ENCODE measurements at places on chromosomes 12 and 14.

DNA sequence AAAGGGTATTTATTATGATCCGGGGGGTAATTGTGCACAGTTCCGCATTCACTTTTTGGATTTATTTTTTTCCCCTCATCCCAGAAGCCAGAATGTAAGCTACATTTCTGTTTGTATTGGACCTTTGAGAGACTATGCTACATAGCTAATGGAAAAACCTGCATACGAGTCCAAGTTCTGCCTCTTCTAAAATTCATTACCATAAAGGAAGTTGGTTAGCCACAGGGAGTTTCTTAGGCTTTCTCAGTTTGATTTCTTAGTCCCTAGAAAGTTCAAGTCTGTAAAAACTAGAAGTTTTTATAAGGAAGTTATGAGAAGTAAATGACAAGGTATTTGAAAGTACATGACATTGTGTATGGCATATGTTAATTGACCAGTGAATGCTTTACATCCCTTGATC, 138.7 kb downstream of the PDE3A start:
- no peak for DNase-seq

GRCh38 chr12:112595410-112595809, 176.7 kb downstream of the PTPN11 start:
- DNase-seq: no peak

- DNase-seq: no peak
These were observed 28.8 kb upstream of the GZMB start for GRCh38 chr14:24662753-24663152.

- DNase-seq: no peak
These were observed 141.6 kb downstream of the GLT1D1 start for GRCh38 chr12:128994856-128995255.

DNA sequence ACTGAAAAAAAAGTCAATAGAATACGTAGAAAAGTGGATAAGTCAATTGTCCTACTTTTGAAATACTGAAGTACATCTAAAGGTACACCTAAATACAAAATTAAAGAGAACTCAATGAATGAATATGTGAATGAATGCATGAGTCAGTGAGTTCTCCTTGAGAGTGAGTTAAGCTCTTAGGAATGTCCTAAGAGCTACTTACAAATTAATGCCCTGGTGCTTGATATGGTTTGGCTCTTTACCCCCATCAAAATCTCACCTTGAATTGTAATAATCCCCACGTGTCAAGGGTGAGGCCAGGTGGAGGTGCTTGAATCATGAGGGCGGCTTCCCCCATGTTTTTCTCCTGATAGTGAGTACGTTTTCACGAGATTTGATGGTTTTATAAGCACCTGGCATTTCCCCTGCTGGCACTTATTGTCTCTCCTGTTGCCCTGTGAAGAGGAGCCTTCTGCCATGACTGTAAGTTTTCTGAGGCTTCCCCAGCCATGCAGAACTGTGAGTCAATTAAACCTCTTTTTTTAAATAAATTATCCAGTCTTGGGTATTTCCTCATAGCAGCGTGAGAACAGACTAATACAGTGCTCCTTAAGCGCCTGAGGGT, 192.2 kb upstream of the ARHGAP5 start:
- DNase-seq: no peak

GRCh38 chr12:24111616-24112015, 162.1 kb upstream of the SOX5 start:
- no peak for DNase-seq

GRCh38 chr14:51219473-51220448, 20.3 kb upstream of the TMX1 start:
- no peak for DNase-seq
